Activated CD8-positive, alpha-beta T cell treated with anti-CD3 and anti-CD28 coated beads for 36 hours (primary cell): ENCODE measurements at places on chromosomes 1 and 21. TPM values are rescaled to one million over a fixed set of nuclear protein-coding genes. Genes with fewer than 3 reads are reported as not detected.

TDRD5 gene
- not detected for total RNA-seq

DNA sequence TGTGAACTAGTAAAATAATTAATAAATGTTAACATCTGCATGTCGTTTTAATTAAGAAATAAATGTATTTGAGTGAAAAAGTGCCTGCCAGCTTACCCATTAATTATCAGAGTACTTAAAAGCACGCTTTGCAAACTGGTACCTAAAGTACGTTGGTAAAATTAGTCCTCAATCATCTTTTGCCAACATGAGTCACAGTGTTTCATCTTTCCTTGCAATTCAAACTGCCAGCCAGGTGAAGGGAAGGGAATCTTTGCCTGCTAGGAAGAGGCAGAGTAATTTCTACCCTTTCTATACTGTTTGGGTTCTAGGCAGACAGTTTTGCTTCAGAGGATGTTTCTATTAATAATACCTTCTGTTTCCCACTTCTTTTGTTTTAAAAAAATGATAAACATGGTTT, 57.2 kb upstream of the CNIH3 start:
- DNase-seq = no peak

DNA sequence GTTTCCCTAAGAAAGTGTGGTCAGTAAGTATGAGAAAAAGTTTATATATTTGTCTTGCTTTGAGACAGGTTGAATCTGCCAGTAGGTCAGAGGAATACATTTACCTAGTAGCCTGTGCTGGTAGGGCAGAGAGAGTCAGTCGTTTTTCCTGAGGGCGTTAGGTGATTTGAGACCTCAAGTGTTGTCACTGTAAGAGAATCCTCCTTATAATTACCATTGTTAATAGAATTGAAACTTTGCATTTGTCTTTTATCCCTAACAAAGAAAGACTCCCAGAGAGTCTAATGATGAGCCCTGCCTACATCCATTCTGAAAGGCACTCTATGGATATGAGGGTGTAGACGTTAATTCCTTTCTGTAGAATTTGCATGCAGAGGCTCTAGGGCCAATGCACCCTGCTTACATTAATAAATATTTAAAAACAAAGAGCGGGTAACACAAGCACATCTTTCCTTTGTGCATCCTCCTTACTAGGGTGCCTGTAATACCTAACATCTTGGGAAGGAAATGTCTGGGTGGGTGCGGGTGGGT, 16.4 kb downstream of the PBX1 start:
- DNase-seq = no peak

C1orf141 gene
- total RNA-seq = not detected

DNA sequence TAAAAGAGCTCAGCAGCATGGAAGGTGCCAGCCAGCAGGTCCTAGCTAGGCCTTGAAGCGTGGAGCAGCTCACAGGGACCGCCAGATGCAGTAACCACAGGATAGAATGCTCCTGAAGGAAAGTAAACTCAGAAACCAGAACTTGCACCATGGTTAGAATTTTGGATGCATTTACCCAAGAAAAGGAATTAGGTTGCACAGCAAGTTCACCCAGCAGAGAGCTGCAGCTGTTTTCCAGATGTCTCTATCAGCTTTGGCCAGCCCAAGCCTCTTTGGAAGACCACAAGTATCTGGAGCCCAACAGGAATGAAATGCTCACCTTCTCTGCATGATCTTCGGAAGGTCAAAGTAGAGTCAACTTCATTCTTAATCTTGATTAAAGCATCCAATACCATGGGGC, 21.0 kb upstream of the ATP13A2 start:
- DNase-seq = no peak

DNA sequence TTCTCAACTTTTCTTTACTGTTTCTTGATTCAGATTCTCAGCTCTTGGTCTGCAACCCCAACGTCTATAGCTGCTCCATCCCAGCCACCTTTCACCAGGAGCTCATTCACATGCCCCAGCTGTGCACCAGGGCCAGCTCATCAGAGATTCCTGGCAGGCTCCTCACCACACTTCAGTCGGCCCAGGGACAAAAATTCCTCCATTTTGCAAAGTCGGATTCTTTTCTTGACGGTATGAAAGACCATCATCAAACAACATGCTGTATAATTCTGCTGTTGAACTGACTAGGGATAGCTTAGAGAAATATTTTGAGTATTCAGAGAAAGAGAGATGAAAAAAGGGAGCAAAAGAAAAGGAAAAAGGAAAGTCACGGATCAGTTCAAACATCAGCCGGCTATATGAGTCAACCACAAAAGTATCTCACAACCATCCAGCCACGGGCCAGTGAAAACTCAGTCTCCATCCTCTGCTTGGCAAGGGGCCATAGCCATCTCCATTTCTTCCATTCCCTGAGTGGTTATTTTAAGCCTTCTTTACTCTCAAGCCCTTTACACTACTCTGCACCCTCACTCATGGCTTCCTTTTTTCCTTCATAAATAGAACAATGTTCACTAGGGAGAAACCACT, 14.1 kb downstream of the DNASE2B start:
- no peak for DNase-seq

DNA sequence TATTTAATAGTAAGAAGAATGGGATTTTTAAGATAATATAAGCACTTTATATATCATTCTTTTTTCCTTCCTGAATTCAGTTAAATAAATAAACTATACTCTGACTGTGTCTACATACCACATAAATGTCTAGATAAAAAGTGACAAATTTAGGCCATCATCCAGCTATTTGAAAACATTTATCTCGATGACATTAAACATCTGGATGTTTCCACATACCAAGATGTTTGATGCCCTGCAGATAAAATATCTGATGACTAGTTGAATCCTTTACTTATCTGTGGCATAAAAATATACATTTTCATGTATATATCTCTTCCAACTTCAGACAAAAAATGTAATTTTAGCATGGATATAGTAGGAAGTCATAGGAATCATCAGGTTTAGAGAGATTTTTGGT, 348.3 kb downstream of the DPYD start:
- DNase-seq = no peak

PCP4 gene
- not detected for total RNA-seq

GRCh38 chr1:191641420-191642260, 516.6 kb upstream of the RGS18 start:
- no peak for DNase-seq

DNA sequence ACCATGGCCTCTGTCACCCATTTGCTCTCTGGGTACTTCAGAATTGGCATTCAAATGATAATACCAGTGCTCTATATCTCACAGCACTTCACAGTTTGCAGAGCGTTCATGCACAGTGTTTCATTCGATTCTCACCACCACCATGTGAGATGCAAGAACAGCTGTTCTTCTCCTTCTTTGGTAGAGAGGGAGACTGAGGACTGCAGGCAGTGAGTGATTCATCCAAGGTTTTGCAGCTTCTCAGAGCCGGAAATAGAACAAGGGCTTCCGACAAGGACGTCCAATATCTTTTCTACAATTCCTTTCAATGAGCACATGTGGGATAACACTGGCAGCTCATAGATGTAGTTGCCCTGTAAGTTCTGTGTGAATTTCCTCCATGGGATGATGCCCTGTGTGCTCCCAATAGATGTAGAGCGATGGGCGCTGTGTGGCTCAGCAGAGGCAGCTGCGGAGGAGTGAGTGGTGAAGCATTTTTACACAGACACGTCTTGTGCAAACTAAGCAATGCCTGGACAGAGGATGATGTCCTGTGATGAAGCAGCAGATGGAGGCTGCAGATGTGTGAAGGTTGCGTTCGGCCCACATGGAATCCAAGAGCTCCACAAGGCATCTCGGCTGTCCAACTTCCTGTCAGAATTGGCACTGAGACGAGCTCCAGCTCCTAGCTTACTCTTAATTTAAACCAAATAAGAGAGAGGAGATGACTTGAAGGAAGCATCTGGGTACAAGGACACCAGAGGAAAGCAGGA, 24.9 kb downstream of the MT1HL1 start:
- DNase-seq = no peak

CA6 gene
- total RNA-seq = 3.5 TPM

GJA8 gene
- total RNA-seq = not detected

DNA sequence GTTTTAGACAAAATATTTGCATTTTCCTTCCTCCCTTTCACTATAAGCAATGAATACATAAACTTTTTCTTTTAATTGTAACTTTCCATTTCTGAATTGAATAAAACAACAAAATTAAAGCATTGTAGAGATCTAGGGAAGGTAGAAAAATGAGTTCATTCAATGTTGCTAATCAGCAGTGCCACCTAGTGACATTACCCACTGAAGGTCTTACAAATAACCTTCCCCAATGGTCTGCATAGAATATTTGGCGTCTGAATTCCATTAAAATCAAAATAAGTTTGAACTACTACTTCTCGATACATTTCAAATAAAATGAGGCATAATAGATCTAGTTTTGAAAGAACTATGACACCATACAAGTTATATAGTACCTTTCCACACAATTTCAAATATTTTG, 19.6 kb downstream of the FH start:
- DNase-seq = peak; percentile 9

DNA sequence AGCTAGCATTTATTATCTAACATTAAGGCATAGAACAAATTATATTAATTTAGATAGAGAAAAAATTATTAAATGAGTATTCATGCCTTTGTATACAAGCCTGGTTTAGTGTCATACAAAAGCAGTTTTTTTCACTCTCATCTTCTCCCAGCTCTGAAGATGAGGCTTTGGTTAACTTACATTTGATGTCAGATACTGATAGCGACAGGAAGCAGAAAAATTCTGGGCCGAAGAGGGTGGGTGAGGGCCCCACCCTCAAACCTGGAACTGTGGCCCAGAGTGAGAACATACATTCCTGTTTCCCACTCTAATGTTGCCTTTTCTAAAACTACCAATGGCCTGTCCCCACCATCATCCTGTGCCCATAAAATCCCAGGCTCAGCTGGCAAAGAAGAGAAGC, 15.0 kb downstream of the OR2T1 start:
- no peak for DNase-seq

DNA sequence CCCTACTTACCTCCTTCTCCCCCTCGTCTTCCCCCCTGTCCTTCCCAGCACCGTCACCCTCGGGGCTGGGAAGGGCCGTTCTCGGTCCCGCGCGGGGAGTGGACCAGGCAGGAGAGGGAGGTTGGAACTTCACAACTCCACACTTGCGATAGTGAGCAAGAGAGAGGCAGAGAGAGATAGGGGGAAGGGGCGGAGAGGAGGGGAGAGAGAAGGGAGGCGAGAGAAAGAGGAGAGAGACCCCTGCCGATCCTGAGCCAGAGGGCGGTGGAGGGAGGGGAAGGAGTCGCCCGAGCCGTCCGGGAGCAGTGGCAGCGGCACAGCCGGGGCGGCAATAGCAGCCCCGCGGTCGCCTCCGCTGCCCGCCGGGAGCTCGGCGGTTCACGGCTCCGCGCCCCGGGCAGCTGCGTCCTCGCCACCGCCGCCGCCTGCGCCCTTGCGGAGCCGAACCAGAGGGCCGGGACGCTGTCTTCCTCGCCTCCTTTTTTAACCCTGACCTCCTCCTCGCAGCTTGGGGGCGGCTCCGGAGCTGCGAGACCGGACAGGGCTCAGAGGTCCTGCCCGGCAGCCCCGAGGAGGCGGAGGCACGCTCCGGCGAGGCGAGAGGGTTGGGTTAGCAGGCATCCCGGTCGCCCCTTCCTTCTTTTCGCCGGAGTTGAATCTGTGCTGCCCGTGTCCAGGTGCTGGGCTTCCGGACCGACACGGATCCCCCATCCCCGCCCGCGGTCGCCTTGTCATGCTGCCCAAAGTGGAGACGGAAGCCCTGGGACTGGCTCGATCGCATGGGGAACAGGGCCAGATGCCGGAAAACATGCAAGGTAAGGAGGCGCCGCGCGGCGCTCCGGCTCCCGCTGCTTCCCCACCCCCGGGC, 11.7 kb downstream of the NR5A2 start:
- peak; percentile 37 for DNase-seq

PRAMEF20 gene
- not detected for total RNA-seq

AMY1C gene
- not detected for total RNA-seq

GPR153 gene
- total RNA-seq = 0.41 TPM

GRCh38 chr1:61111084-61112004, 29.0 kb downstream of the NFIA start:
- no peak for DNase-seq

ILDR2 gene
- total RNA-seq = 14.3 TPM

- no peak for DNase-seq
These were observed 790 bp downstream of the DNAJC6 start for GRCh38 chr1:65310078-65310587.

- DNase-seq = no peak
These were observed 120.8 kb upstream of the ZNF648 start for GRCh38 chr1:182182311-182182710.

DNA sequence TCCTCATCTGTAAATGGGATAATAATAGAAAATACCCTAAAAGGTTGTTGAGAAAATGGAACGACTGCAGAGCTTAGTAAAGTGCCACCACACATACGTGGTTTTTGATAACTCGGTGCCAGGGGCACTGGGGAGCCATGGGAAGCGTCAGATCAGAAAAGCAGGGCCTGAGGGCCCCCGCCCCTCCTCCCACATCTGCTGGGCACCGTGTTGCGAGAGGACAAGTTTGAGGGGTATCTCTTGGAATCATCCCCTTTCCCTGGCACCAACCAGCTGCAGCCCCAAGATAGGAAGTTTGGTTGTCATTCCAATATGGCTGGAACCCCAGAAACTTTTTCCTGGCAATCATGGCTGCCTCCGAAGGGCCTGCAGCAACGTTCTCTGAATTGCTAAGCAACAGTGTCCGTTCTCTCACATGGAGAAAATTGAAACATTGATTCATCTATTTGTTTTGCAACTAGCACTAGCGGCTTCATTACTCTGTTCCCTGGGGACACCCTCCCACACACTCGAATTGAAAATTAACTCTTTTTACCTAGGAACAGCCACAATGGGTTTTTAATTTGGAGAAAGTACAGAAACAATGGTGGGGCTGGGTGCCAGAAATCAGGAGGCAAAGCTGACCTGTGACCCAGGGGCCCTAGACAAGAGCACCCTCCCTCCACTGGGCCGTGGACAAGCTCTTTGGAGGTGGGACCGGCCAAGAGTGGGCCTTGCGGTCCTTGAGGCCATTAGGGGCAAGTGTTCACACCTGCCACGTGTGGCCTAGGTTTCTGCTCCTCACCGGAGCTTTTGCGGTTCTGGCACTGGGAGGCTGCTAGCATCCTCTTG, 190.0 kb upstream of the VAMP3 start:
- no peak for DNase-seq

LCE1A gene
- total RNA-seq = not detected

- DNase-seq = no peak
These were observed 34.4 kb downstream of the PSEN2 start for GRCh38 chr1:226904772-226905171.

DNA sequence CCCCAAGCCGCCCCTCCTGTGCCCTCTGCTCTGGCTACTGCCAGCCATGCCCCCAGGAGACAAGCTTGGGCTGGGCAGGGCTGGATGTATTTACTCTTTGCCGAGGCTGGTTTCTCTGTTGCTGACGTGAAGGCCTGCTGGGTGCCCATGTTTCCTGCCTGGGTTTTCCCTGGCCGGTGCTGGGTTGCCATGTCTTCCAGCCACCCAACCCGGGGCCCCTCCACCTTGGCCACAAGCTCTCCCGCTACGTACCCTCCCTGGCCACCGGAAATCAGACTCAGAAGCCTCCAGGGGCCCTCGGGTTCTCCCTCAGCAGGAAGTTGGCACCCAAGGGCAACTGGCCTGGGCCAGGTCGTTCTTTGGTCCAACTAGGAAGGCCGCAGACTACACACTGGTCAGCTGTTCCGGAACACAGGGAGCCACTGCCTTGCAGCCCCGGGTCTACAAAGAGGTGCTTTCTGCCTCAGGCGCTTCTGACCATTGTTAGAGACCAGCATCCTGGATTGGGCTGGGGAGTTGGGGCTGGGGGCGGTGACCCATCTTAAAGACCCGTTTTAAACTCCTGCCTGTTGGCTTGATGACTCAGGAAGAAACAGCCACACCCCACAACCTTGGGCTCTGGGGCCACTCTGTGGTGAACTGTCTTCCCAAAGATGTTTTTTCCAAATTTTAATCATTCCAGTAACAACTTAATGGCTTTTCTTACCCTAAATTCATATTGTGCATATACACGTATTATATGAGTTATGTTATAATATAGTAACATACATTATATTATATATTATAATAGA, 71.2 kb upstream of the RUNX3 start:
- peak; percentile 73 for DNase-seq
